ENCODE measurements at places on chromosomes 7 and 10.

- DNase-seq: no peak
Observed at GRCh38 chr7:54339073-54339472, 203.1 kb upstream of the VSTM2A start.

GRCh38 chr10:13483073-13483472, 45.7 kb downstream of the BEND7 start:
- no peak for DNase-seq

- no peak for DNase-seq
Observed at GRCh38 chr10:3779158-3779741, 5.8 kb downstream of the KLF6 start.

GRCh38 chr10:92567952-92568600, 5.8 kb downstream of the IDE start:
- no peak for DNase-seq

- no peak for DNase-seq
Observed at GRCh38 chr7:50262446-50262845, 42.1 kb upstream of the IKZF1 start.

GRCh38 chr7:65477326-65477725, 103.7 kb downstream of the ZNF92 start:
- no peak for DNase-seq

GRCh38 chr10:45144326-45145070, 143.8 kb downstream of the ZNF22 start:
- no peak for DNase-seq

DNA sequence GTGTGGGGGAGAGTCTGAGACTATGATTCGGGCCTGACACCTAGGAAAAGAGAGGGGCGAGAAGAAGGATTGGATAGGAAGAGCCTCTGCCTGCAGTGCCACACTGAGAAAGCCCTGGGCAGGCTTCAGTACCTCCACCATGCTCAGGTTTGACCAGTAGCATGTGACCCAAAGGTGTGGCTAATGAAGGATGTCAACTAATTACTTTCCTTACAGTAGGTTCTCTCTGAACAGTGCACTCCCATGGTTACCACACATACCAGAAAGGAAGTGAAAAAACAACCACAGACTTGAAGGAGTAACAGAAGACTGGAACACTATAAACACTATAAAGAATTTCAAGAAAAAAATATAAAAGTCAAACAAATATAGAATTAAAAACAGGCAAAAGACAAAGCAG, 46.2 kb downstream of the SEM1 start:
- no peak for DNase-seq

GRCh38 chr7:158728911-158729645, 24.5 kb upstream of the NCAPG2 start:
- no peak for DNase-seq

- no peak for DNase-seq
Observed at GRCh38 chr10:132850896-132851295, 64.9 kb upstream of the NKX6-2 start.

- no peak for DNase-seq
Observed at GRCh38 chr10:76647301-76647700, 990.3 kb downstream of the KCNMA1 start.

DNA sequence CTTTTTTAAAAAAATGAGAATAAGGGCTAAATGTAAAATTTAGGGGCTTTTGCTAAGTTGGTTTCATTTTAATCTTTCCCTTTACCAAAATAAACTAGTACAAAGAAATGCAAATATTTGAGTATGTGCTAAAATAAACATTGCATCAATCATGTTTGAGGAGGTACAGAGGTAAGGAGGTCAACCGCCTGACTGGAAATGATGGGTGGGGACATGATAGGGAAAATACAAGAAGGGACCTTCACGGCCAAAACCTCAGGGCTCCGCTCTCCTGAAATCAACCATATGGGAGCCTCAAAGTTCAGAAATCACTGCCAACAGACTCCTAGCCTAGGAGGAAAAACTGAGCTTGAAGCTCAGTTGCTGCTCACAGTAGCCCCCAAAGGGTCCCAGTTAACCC, 207.6 kb downstream of the AHR start:
- DNase-seq: no peak

DNA sequence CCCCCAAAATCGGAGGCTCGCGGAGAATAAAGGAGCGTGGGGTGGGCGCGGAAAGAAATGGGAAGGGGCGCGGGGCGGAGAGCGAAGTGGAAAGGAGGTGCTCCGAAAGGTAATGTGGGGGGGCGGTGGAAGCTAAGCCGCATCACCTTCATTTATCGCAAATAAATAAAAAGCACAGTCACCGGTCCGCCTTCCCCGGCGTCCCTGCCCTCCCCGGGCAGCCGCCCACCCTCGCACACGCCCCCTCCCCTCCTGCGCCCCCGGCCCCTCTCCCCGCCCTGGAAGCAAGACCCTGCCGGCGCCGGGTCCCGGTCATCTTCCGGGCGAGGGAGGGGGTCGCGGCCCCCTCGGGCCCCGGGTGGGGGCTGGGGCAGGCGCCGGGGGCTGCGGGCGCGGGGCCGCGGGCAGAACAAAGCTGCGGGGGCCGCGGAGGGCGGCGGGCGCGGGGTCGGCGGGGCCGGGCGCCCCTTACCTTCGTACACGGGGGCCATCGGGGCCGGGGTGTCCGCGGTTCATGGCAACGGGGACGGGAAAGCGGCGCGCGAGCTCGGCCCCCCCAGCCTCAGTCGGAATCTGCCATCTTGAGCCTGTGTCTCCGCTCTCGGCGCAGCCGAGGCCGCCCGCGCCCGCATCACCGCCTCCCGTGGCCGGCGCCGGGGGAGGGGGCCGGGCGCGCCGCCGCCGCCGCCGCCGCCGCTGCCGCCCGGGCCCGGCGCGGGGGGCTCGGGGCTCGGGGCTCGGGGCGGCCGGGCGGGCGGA, 486 bp downstream of the HIPK2 start:
- DNase-seq: no peak

DNA sequence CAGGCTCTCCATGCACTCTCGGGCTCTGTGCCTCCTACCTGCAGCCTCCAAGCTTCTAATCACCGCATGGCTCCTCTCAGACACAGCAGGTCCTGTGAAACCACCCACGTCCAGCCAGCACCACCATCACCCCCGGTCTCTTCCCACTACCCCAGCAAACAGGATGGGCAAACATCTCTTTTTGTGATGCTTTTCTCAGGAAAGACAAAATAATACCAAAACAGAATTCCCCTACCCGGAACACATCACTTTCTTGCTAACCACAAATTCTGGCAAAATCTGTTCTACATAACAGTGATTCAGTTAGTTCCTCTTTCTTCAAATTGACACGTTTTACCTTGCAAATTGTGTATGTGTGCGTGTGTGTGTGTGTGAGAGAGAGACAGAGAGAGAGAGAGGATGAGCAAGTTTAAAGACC, 6.5 kb downstream of the SNX8 start:
- DNase-seq: no peak

- no peak for DNase-seq
Observed at GRCh38 chr7:110130669-110131068, 960.3 kb upstream of the LRRN3 start.

DNA sequence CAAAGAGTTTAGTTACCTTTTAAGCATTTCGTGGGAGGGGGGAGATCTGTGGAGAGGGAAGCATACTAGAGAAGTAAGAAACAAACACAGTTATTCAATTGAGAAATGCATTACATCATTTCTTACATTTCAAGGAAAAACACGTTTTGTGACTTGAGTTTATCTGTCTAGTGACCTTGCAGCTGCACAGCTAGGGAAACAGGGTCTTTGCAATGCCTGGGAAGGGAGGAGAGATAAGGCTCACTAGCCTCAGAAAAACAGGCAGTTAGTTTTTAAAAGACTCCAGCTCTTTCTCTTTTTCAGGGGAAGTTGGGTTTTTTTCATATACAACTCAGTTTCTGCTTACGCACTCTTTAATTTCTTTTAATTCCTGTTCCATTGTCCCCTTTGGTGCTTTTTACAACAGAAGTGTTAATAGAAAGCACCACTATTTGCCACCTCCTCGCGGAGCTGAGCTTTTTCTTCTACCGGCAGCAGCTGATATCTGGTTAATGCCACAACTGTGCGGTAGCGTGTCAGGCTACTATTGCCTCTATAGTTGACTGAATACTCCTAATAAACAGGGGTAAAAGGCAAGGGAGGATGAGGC, 5.6 kb downstream of the CYP3A43 start:
- no peak for DNase-seq

DNA sequence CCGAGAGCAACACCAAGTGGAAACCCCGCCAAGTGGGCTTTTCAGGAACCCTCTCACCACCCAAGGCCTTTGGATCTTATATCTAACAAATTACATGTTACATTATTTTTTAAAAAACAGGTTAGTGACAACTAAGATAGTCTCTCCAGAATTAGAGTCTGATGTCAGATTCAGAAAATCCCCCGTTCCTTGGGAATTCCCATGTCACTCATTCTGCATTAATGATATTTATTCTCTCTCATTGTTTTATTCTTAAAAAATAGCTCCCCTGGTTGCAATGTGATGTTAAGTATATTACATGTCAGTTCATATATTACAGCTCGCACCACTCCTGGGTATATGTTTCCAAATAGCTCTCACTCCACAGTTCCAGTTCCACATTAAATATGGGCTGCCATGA, 81.8 kb downstream of the WNT2 start:
- DNase-seq: no peak

GRCh38 chr10:96448021-96448457, 65.7 kb downstream of the TLL2 start:
- DNase-seq: no peak

DNA sequence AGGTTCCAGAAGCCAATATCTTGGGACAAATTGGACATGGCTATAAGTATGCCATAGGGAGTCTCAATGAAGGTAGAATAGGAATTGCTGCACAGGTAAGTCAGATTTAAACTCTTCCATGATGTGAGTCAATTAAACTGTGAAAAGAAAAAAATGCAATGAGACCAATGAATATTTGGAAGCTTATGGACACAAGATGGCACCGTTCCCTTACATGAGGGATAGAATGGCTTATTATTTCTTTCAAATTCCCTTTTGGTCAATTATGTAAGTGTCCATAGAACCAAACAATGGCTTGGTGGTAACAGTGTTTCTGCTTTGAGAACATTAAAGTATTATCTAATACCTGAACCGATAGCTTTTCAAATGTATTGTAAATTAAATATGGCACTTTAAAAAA, 35.6 kb downstream of the ACADSB start:
- no peak for DNase-seq

DNA sequence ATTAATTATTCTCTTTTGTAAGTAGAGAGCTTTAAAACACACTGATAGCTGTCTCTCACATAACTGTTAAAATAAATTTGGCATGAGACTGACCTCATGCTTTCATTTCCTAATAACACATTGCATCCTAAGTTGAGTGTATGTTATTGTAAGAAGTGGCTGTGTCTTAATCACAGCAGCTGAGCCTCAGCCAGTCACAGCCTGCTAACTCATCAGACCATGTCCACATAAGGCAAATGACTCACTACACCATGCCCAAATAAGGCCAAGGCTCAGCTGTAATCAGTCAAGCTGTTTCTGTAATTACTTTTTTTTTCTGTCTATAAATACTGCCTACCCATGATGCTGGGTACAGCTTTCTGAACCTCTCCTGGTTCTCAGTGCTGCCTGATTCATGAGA, 860.9 kb downstream of the XPNPEP1 start:
- peak; percentile 22 for DNase-seq

GRCh38 chr7:40891232-40891631, 756.4 kb downstream of the SUGCT start:
- DNase-seq: no peak

- no peak for DNase-seq
Observed at GRCh38 chr7:157233677-157234076, 95.0 kb downstream of the UBE3C start.

DNA sequence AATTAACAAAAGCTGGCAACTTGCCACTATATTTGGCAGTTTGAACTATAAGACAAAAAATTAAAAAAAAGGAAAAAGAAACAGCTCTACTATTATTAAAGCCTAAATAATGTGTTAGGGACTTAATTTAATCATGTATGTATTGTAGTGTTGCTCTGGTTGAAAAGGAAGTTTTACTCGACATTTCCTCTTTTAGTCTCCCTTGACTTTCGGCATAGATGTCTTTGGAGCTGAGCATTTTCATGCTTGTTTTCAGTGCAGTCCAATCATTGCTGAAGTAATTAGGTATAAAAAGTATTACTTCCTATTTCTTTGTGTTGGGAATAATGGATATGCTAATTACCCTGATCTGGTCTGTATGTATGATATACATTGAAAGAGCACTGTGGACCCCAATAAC, 216.8 kb upstream of the KLF6 start:
- no peak for DNase-seq

Data from T1000 (cell line).